ENCODE measurements at places on chromosomes 7 and 10. TPM values are rescaled to one million over a fixed set of nuclear protein-coding genes. Genes with fewer than 3 reads are reported as not detected.

DNA sequence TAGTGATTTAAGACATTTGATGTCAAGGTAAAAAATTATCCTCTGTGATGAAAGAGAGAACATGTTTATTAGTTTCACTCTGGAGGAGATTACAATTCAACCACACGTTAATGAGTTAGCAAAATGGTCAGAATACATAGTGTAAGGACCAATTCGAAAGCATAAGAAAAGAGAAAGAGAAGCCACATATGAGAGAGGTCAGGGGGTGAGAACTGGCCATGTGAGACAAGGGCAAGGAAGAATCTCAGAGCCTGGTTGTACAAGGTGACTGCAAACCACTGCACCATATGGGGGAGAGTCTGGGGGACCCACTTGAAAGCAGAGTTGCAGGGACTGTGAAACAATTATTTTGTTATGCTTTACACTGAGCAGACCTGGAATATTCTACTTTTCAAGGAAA is 27.7 kb upstream of the BET1 start:
- DNase-seq = no peak

OPALIN gene
- polyA plus RNA-seq = not detected

- no peak for DNase-seq
These were observed 43.7 kb downstream of the FAM53B start for GRCh38 chr10:124700293-124701037.

- no peak for DNase-seq
These were observed 32.4 kb upstream of the SMKR1 start for GRCh38 chr7:129469930-129470329.

DNA sequence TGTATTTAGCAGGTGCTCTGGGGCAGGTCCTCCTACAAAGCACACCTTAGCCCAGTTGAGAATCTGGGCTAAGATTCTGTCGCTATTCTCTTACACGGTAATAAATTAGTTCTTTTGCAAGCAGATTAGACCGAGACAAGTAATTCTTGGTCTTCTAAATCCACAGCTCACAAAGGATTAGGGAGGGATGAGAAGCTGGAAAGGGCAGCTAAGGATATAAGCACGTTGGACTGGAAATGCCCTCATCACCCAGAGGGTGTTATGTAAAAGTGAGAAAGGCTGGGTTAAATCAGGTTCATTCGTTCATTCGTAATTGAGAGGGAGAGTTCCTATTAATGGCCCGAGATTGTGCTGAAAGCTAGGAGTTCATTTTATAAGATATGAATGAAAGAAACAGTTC is 41.8 kb downstream of the PFKFB3 start:
- no peak for DNase-seq

GRCh38 chr7:96794063-96794462 is 84.4 kb upstream of the SEM1 start:
- no peak for DNase-seq

DNA sequence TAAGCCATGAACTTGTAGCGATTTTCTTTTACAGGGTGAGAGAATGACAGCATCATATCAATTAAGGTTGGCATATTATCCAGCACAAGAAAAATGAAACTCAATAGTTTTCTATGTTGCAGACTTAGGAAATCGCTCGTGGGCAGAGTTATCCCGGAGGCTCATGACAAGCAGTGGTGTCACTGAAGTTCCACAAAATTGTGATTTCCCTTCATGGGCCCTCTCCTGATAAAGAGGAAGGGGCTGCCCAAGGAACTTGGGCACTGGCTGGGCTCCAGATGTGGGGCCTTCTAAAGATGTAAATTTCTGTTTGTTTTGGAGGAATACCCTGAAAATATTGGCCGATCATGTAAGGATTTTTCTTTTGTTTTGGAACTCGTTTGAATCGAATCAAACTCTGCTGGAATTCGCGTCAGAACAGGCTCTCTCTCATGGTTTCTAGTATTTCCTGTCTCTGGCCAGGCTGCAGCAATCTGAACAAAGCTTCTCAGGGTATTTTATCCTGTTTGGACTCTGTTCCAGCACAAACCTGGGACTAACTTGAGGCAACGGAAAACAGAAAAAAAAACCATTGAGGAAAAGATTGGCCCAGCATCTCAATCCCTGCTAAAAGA is 340.6 kb upstream of the NRP1 start:
- no peak for DNase-seq

GRCh38 chr10:785089-785860 is 95.8 kb upstream of the DIP2C start:
- DNase-seq = no peak

GRCh38 chr10:72270607-72271281 is 3.0 kb upstream of the DDIT4 start:
- DNase-seq = no peak

- no peak for DNase-seq
These were observed 26.8 kb downstream of the PYROXD2 start for GRCh38 chr10:98388101-98388655.

DNA sequence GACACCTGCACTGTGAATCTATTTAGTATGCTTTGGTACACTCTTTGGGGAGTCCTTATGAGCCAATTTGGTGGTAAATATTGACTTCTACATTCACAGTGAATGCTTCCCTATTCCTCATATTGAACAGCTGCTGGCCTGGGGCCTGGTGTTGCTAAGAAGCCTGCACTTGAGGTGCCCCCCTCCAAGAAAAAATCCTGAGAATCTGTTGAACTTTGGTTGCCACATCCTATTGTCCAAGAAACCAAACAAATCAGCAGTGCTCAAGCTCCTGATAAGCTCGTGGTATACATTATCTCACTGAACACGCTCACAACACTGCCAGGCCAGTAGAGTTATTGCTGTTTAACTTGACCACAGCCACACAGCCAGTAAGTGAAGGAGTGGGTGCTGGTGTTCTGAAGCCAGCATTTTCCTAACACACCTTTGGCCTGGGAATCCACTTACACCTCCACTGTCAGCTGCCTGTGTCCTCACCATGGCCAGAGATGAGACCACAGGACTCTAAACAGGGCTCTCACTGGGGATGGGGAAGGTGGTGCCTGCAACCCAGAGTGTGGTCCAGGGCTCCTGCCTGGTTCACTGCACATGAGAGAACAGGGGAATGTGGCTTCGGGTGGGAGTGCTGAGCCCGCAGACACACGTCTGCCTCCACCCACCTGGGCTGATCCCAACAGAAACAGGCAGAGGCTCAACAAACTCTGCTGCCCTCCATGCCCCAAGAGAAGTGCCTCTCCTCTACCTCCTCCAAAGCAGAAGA is 6.7 kb downstream of the DDC start:
- DNase-seq = no peak

NRG3 gene
- polyA plus RNA-seq = 15.0 TPM

ASB10 gene
- not detected for polyA plus RNA-seq

DNA sequence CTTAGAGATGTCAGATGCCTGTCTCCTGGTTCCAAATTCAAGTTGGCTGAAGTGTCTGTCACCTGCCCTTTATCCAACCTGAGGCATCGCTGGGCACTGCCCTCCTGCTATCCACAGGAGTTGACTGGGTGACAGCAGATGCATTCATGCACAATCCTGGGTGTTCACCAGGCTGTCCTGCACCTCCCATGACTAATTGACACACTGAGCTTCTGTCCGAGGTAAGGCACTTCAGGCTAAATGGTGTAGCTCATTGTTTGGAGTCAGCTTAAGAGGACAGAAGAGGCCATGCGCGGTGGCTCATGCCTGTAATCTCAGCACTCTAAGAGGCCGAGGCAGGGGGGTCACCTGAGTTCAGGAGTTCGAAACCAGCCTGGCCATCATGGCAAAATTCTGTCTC is 2.4 kb downstream of the UCMA start:
- DNase-seq = no peak

TRIM50 gene
- polyA plus RNA-seq = 0.15 TPM

DNAH11 gene
- 2.2 TPM for polyA plus RNA-seq

GRCh38 chr10:72334196-72334824 is 20.4 kb downstream of the DNAJB12 start:
- DNase-seq = no peak

DNA sequence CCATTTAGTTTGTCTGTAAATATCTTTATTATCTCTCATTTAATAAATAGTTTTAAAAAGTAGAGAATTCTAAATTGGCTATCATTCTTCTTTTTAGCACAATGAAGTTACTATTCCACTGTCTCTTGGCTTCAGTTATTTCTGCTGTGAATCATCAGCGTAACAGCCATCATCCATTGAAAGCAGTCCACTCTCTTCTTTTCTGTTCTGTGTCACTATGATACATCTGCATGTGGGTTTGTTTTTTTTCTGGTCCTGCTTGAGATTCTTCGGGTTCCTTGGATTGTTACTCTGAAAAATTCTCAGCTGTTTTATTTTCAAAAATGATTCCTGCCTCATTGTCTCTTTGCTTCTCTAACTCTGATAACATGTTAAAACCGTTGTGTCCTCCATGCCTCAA is 52.5 kb downstream of the CSGALNACT2 start:
- DNase-seq = no peak

GRCh38 chr7:47702080-47702479 is 120.2 kb upstream of the TNS3 start:
- DNase-seq = no peak

Data from right renal cortex interstitium (tissue), 3 donors.